ENCODE measurements at places on chromosomes 1 and 21.
A peak's percentile ranks its signal among the peaks of the same experiment; 100 is the strongest.

- DNase-seq: peak; percentile 24
Observed at GRCh38 chr1:154006136-154006535, 15.6 kb downstream of the RPS27 start.

GRCh38 chr1:244048256-244049161, 2.6 kb upstream of the ZBTB18 start:
- DNase-seq: peak; percentile 98

- DNase-seq: peak; percentile 72
Observed at GRCh38 chr1:49102752-49103151, 326.1 kb upstream of the BEND5 start.

GRCh38 chr1:180155182-180155682, 563 bp downstream of the QSOX1 start:
- no peak for DNase-seq

DNA sequence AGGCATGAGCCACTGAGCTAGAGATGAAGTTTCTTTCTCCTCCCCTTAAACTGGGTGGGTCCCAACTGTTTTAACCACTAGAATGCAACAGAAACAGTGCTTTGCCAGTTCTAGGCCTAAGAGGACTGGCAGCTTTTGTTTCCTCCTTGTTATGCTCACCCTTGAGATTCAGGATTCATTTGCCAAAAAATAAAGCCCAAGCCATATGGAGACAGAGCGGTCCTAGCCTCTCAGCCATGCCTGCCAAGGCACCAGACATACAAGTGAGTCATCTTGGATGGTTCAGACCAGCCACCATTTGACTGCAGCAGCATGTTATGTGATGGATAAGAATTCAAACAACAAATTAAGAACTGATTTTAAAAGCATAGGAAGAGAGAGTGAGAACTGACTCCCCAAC, 38.1 kb upstream of the STUM start:
- DNase-seq: peak; percentile 41

- no peak for DNase-seq
Observed at GRCh38 chr1:206498685-206499084, 8.6 kb upstream of the RASSF5 start.

DNA sequence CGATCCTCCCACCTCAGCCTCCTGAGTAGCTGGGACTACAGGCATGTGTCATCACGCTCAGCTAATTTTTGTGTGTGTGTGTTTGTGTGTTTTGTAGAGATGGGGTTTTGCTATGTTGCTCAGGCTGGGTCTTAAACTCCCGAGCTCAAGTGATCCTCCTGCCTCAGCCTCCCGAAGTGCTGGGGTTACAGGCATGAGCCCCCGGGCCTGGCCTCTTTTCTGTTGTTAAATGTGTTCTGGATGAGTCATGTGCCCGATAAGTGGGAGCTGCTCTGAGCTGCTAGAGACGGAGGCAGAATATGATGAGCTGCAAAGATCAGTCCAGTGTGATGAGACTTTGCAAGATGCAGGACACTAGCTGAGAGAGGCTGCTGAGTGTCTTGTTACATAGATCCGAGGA, 75.5 kb downstream of the VPS13D start:
- no peak for DNase-seq

- DNase-seq: no peak
Observed at GRCh38 chr1:109816975-109817535, 53.3 kb upstream of the EPS8L3 start.

GRCh38 chr21:42437786-42438185, 34.1 kb downstream of the UBASH3A start:
- DNase-seq: no peak

- DNase-seq: no peak
Observed at GRCh38 chr1:229608590-229608989, 17.3 kb downstream of the TAF5L start.

DNA sequence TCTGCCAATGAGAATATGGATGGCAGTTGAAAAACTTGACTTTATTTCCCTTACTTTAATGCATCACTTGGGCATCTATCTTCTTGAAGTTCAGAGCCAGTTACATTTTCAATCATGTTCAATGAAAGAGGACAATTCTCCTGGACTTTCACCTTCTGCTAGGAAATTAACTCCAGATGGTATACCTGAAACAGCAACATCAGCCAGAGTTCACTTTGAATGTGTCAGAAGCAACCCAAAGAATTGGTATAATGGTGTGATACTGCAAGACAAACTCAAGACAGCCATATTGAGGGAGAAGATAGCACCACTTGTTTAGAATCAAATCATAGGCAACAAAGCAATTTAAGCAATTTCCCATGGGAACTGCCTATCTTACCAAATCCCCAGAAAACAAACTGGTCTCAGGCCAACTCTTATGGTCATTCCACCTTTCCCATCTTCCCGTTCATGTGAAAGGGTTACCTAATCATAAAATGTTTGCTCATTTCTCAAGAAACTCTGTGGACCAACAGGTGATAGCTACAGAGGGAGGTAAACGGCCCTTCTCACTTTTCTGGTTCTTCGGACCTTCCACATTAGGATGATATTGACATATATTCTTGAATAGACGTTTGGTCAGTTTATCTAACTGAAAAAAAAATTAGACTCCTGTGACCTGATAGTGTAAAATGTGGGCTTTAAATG, 29.7 kb upstream of the C8B start:
- DNase-seq: no peak

GRCh38 chr1:116265931-116266863, 106.8 kb upstream of the ATP1A1 start:
- DNase-seq: no peak

- DNase-seq: no peak
Observed at GRCh38 chr1:66237042-66237441, 296.9 kb upstream of the SGIP1 start.

- peak; percentile 11 for DNase-seq
Observed at GRCh38 chr1:75233302-75233929, 99.2 kb downstream of the LHX8 start.

GRCh38 chr1:164664127-164664526, 105.1 kb downstream of the PBX1 start:
- no peak for DNase-seq

- peak; percentile 66 for DNase-seq
Observed at GRCh38 chr1:118973531-118974137, 14.5 kb downstream of the TBX15 start.

DNA sequence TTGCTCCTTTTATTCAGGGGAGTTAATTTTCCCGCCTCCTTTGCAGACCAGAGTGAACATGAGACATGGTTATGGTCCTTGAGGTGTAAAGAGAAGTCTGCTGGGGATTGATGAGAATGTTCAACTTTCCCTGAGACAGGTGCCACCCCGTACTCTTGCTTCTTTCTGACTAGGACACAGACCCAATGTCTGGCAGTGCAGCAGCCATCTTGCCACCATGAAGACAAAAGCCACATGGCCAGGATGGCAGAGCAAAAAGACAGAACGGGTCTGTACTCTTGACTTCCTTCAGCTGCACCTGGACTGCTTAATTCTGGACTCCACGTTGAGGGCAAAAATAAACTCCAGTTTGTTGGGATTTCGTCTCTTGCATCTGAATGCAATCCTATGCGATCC, 54.1 kb downstream of the KLHDC7A start:
- DNase-seq: no peak

- no peak for DNase-seq
Observed at GRCh38 chr1:232186931-232187330, 443.0 kb downstream of the SIPA1L2 start.

Data from AG20443 (cell line).